ENCODE measurements at places on chromosomes 6 and 20. TPM values are rescaled to one million over a fixed set of nuclear protein-coding genes. Genes with fewer than 3 reads are reported as not detected.

PSORS1C2 gene
- 0.14 TPM for polyA plus RNA-seq

AVP gene
- not detected for polyA plus RNA-seq

DNA sequence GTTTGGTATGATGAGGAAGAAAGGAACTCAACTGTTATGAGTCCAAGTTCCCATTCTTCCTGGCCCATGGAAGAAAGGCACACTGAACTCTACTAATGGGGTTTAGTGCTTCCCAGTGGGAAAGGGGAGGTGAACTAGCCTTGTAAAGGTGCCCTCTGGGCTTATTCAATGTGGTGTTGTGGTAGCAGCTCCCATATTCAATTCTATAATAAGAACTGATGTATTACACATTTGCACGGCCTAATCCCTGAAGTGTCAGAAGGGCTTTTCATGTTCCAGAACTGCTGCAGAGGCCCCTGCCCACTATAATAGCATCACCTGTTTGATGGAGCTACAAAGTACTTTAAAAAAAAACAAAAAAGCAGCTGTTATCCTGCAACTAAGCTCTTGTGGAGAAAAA lies 17.1 kb downstream of the PRKN start:
- DNase-seq = no peak

DNA sequence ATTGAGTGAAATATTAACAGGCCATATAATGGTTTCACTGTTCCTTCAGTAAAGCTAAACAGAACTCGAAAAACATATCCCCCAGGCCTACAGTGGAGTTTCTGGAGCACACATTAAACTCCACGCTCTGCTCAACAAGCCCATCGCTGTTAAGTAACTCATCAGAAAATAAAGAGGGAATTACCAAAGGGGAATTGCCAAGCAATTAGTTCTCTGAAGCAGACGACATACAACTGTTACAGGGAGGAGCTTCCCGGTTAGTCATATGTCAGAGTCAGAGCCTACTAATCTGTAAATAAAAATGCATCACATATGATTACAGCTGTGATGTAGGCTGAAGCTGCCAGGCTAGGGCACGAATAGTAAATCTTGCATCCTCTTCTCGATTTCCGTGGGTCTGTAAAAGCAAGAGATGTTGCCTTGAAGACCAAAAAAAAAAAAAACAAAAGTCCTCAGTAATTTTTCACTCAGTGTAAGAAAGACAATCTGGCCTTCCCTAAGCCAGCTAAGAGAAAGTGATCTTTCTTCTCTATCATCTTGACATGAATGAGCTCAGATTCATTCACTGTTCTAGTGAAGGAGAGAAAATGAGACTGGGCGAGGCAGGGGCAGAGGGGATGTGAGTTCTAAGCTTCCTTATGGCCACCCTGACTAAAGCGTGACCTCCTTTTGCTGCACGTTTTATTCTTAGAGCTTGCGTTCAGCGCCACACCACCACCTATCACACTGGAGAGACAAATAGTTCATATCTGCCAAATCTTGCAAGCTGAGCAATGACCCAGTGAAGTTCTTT lies 13.8 kb downstream of the ATXN1 start:
- no peak for DNase-seq

- no peak for DNase-seq
These were observed 683.0 kb upstream of the MANEA start for GRCh38 chr6:94894300-94894699.

NOTCH4 gene
- 16.7 TPM for polyA plus RNA-seq

ZNF311 gene
- polyA plus RNA-seq = 3.0 TPM

GRCh38 chr20:3804254-3804751 lies 8.2 kb downstream of the CDC25B start:
- DNase-seq = no peak

GRCh38 chr6:52374247-52374646 lies 12.3 kb downstream of the PAQR8 start:
- no peak for DNase-seq

DNA sequence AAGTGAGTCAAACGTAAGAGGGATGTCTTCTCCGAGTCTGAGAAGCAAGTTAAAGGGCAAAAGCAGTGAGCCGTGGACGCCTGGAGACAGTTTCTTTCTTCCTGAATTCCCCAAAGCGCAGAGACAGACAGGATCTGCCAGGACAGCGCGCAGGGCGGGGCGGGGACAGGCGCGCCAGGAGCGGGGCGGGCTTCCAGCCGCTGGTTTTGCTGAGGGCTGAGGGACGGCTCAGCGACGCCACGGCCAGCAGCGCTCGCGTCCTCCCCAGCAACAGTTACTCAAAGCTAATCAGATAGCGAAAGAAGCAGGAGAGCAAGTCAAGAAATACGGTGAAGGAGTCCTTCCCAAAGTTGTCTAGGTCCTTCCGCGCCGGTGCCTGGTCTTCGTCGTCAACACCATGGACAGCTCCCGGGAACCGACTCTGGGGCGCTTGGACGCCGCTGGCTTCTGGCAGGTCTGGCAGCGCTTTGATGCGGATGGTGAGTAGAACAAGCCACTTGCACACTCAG lies at the start of gene SCGN:
SCGN (plus strand) TSS at position 209 of the 509 bp plus-strand sequence; CDS start at position 398, 189 bp downstream.
- peak; percentile 45 for DNase-seq

SERINC3 gene
- 43.1 TPM for polyA plus RNA-seq

DNA sequence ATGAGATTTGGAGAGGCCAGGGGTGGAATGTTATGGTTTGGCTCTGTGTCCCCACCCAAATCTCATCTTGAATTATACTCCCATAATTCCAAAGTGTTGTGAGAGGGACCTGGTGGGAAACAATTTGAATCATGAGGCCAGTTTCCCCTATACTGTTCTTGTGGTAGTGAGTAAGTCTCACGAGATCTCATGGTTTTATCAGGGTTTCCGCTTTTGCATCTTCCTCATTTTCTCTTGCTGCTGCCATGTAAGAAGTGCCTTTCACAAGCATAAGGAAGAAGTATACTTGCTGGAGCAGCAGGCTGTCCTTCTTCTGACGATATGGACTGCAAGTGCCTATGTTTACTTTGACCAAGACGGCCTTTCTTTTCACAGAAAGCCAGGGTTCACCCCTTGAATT lies 270.5 kb downstream of the ESR1 start:
- no peak for DNase-seq

- DNase-seq = no peak
These were observed 115.1 kb downstream of the QKI start for GRCh38 chr6:163529605-163530004.

GRCh38 chr6:88807622-88808021 lies 155.8 kb downstream of the RNGTT start:
- DNase-seq = no peak

GRCh38 chr6:6891125-6891721 lies 216.5 kb upstream of the RREB1 start:
- no peak for DNase-seq

- DNase-seq = peak; percentile 78
These were observed 39.9 kb downstream of the SLC52A3 start for GRCh38 chr20:728256-728944.

DNA sequence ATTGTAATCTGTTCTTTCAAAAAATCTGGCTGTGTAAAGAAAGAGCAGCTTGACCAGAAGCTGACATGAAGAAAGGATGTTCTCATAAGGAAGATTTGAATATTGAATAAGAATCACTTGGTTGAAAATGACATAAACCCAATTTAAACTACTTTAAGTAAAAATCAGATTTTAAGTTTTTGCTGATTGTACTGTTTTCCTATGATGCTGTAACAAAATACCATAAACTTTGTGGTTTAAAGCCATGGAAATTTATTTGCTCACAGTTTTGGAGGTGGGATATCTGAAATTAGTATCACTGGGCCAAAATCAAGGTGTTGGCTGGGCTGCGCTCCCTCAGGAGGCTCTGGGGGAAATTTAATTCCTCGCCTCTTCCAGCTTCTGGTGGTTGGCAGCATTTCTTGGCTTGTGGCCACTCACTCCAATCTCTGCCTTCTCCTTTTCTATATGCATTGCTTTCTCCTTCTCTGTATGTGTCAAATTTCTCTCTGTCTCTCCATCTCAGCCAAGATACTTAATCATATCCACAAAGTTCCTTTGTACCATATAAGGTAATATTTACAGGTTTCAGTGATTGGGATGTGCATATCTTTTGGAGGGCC lies 141.2 kb upstream of the ZFP64 start:
- DNase-seq = no peak

PTK6 gene
- 0.20 TPM for polyA plus RNA-seq

NCOA6 gene
- 24.5 TPM for polyA plus RNA-seq

FAM83B gene
- polyA plus RNA-seq = not detected

DNA sequence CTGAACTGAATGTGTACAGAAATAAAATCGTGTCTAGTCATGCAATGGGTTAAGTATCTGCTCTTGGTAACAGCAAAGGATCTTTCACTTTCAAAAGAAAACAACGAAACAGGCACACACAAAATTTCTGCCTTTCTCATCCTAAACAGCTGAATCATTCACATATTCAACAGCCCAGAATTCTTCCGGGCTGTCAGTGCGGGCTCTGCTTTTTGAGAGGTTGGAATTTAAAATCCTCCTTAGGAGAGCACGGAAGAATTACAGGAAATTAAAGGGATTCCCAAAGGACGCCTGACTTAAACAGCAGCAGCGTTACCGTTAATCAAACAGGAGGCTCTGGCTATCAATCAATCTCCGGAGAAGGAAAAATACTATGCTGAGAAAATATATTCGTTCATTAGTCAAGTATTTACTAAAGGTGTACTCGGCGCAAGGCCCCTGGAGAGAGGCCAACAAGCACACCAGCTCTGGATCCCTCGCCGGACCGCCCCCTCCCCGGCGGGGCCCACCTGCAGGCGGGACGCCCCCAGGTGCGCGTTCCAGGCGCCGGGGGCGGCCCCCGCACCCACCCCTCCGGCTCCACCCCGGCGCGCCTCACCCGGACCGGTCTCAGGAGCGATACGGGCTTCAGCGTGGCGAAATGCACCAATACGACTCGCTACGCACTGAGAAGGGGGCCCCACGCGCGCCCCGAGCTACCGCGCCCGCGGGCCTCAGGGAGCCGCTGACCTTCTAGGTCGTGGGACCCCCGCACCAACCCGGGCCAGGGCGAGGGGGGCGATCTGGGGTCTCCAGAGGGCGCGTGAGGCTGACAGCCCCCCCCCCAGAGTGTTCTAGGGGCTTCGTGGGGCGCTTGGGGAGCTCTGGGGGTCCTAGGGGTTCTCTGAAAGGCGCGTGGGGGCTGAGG lies 1.0 kb downstream of the NAPB start:
- peak; percentile 57 for DNase-seq

PXDC1 gene
- polyA plus RNA-seq = 19.2 TPM

PRDM13 gene
- polyA plus RNA-seq = 0.05 TPM

VAPB gene
- 45.6 TPM for polyA plus RNA-seq

GRCh38 chr20:63222541-63222940 lies 6.6 kb upstream of the YTHDF1 start:
- DNase-seq = no peak

GRCh38 chr20:57378107-57378506 lies 13.1 kb upstream of the RBM38 start:
- no peak for DNase-seq

- peak; percentile 5 for DNase-seq
These were observed 68.4 kb downstream of the ID4 start for GRCh38 chr6:19905584-19905983.

GRCh38 chr6:142074516-142074915 lies 58.2 kb upstream of the GJE1 start:
- DNase-seq = no peak

DYNLT1 gene
- 95.9 TPM for polyA plus RNA-seq

MCHR2 gene
- polyA plus RNA-seq = not detected

DNA sequence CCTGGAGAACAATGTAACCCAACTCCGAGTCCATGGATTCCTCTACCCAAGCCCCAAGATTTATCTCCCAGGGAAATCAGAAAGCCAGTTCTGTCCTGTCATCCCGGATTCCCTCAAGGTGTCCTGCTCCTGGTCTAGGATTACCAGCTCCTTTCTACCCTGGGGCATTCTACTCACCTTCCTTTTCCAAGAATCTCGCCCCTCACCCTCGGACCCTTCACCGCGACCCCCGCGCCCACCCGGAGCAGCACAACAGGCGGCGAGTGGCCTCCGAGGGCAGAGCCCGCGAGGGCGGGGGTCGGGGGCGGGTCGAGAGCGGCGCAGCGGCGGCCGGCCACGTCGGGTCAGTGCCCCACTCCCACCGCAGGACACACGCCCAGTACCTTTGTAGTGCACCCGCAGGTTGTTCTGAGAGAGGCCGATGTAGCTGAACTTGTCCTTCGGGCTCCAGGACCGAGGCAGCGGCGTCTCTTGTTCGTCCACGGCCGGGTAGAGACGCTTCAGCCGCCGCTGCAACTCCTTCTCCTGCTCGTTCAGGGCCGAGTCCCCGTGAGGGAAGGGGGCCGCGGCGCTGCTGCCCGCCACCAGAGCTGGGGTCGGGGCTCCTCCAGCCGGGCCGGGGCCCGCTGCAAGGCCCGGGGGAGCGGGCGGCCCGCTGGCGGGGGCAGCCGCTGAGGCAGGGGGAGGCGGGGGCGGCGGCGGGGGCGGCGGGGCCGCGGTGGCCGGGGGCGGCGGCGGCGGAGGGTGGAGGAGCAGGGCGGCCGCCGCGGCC lies 897 bp downstream of the RANBP9 start:
- DNase-seq = peak; percentile 83

DNA sequence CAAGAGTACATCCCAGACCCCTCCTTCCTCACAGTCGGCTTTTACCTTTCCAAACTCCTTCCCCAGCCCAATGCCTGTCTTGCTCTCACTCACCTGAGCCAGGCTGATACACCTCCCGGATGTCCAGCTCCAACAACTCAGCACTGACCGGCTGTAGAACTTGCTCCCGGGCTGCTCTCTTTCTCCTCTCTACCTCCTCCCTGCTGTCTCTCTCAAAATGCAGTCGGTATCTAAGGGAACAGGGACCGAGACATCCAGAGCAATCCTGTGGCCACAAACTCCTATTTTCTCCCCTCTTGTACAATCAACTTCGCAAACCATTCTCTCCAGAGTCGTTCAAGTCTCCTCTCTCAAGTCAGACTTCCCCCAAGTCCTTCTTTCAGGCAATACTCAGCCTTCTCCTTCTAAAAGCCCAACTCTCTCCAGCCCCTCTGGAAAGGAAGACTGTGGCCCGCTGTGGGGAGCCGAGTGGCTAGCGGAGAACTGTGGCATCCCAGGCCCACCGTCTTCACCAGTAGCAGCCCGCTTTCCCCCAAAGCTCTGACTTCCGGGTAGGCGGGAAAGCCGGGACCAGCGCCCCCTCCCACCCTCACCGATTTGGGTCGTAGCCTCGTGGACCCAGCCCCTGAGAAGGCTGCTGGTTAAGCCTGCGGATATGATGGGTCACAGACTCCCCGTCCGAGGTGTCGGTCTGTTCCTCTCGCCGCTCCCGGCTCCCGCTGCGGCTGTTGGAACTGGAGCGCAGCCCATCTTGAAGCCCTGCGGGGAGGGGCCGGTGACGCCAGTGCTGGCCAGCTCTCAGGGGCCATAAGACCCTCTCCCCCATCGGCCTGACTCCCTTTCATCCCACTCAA lies 1.1 kb downstream of the GNL1 start:
- DNase-seq = no peak

RBM24 gene
- polyA plus RNA-seq = 137 TPM

TAGAP gene
- polyA plus RNA-seq = 0.74 TPM

GRCh38 chr6:105272786-105273185 lies 93.0 kb upstream of the POPDC3 start:
- peak; percentile 8 for DNase-seq

FHL5 gene
- polyA plus RNA-seq = 2.5 TPM

All from muscle of back (tissue), 13 donors.